ENCODE measurements at places on chromosomes 7 and 10. TPM values are rescaled to one million over a fixed set of nuclear protein-coding genes. Genes with fewer than 3 reads are reported as not detected.

Gene CNTNAP2
- total RNA-seq = 0.29 TPM

Gene SPDYE8
- not detected for total RNA-seq

Gene ADRA2A
- 4.3 TPM for total RNA-seq

Gene UCN3
- total RNA-seq = not detected

Gene MYL7
- 20,486 TPM for total RNA-seq

Gene KNDC1
- 0.50 TPM for total RNA-seq

Gene ANKIB1
- total RNA-seq = 53.8 TPM

Gene H2AZ2
- total RNA-seq = 205 TPM

Gene PON2
- total RNA-seq = 45.5 TPM

Gene ASB10
- total RNA-seq = 12.8 TPM

Gene PON1
- total RNA-seq = not detected

Gene HSPA12A
- total RNA-seq = 16.6 TPM

Gene MLXIPL
- 29.1 TPM for total RNA-seq

Gene SYT15B
- 3.8 TPM for total RNA-seq

Gene IGFBP3
- 37.5 TPM for total RNA-seq

Gene ALDH18A1
- 18.7 TPM for total RNA-seq

Gene GPR15LG
- total RNA-seq = not detected

Gene LEP
- 25.6 TPM for total RNA-seq

Gene UTF1
- not detected for total RNA-seq

Gene PRPS1L1
- total RNA-seq = not detected

Gene MEOX2
- 12.9 TPM for total RNA-seq

Gene OR6B1
- total RNA-seq = not detected

Gene LRRC18
- total RNA-seq = not detected

Gene SMC3
- total RNA-seq = 23.8 TPM

Gene WNT2
- total RNA-seq = not detected

Gene JCAD
- 44.6 TPM for total RNA-seq

Measured in left cardiac atrium (tissue), 4 donors.